IMR-90 (cell line): ENCODE measurements at places on chromosomes 2 and 18.

DNA sequence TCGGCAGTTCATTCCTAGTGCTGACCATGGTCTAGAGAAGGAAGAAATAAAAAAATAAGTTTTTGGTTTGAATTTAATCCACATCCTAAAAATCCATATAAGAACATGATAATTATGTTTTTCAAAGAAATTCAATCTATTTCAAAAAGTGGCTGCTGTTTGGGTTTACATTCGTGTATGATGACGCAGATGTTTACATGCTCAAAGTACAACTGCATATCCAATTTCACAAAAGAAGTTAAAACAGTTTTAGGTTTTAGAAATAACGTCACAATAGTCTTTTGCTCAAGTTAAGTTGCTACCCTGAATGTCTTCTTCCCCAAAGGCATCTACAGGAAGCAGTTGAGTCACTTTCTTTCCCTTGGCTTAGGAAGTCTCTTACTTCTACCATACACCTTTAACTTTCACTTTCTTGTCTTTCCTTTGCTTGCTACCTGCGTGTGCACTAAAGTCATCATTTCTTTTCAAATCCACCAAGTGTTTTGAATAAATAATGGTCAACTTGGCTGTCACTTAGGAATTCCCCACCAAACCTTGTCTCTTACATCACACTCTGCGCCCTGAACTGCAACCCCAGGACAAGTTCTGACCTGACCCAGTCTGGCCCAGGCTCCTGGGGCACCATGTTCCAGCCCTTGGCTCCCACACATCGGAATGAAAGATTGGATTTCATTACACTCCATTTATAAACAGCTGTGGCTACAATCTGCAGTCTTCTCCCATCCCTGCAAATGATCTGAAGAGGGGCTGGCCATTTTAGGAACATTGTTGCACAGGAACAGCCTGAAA, 28.4 kb downstream of the FAM237A start:
- no peak for DNase-seq

GRCh38 chr2:39523308-39524044, 86.4 kb upstream of the MAP4K3 start:
- peak; percentile 93 for DNase-seq

DNA sequence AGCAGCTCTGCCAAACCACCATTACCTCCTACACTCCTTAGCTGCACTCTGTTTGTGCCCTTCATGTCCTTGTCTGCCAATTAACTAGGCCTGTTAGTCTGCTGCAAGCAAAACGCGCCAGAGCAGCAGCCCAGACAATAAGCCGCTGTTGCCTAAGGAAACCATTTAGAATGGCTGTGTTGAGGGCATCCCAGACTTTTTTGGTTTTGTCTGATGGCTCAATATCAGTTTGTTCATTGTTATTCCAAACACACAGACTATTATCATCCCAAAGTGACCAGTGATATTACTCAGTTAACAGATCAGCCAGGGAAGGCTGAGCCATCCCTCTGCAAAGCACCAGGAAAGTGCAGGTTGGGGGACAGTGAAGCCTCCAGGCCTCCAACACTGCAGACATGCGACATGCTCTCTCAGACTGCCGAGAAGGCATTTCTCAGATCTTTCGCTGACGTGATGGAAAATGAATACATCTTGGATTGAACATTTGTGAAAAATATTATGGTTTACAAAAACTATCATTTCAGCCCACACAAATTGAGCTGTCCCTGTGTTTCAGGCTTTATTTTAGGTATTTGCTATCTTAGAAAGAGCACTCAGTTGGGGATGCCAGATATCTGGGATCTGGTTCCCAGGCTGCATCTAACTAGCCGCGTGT, 182.0 kb upstream of the HNRNPA3 start:
- DNase-seq = no peak

- no peak for DNase-seq
Measured at GRCh38 chr18:4107049-4107467, 348.0 kb downstream of the DLGAP1 start.

- no peak for DNase-seq
Measured at GRCh38 chr2:45344071-45344470, 267.0 kb downstream of the SRBD1 start.

GRCh38 chr2:11863103-11863502, 116.7 kb downstream of the LPIN1 start:
- no peak for DNase-seq

DNA sequence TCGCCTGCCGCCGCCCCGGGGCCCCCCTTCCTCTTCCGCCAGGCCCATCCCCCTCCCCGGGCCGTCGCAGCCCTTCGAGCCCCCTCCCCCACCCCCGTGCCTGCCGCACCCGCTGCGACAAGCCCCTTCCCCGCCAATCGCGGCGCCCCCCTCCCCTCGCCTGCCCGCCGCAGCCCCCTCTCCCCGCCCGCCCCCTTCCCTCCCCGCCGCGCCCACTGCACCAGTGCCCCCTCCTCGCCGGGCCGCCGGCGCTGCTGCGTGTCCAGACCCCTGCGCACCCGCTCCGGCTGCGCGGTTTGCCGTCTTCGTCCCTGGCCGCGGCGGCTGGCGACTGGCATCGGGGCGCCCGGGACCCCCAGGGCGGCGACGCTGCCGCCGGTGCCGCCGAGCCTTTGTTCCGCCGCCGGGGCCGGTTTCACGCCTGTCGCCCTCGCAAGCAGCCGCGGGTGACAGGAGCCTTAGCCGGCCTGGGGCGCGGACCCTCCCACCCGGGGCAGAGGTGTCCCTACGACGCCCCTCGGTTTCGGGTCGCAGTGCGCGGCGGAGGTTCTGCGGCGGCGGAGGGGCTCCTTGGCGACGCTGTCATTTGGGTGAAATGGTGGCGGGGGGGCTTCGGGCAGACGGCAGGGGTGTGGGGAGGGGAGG, 18.1 kb downstream of the GPC1 start:
- no peak for DNase-seq

DNA sequence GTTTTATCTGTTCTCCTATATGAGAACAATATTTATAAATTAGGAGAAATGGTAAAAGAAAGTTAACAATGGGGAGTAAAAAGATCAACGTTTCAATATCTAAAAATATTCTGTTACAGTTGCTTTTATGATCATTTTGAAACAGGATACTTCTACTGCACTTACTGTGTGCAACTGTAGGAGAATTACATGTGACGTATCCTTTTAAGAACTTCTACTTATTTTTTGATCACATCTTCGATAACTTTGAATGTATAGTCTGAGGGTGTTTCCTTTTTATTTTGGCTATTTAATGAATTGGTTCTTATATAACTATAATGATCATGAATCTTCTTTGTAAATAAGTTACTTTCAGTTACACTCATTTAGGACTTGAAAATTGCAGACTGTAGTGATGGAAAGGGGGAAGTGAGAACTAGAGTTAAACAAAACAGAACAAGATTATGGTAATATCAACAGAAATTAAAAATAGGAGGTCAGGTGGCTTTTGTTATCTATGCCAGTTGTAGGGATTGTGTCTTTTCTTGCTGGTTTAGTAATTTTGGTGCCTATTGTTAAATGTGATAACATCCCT, 109.9 kb downstream of the MSTN start:
- DNase-seq = no peak

DNA sequence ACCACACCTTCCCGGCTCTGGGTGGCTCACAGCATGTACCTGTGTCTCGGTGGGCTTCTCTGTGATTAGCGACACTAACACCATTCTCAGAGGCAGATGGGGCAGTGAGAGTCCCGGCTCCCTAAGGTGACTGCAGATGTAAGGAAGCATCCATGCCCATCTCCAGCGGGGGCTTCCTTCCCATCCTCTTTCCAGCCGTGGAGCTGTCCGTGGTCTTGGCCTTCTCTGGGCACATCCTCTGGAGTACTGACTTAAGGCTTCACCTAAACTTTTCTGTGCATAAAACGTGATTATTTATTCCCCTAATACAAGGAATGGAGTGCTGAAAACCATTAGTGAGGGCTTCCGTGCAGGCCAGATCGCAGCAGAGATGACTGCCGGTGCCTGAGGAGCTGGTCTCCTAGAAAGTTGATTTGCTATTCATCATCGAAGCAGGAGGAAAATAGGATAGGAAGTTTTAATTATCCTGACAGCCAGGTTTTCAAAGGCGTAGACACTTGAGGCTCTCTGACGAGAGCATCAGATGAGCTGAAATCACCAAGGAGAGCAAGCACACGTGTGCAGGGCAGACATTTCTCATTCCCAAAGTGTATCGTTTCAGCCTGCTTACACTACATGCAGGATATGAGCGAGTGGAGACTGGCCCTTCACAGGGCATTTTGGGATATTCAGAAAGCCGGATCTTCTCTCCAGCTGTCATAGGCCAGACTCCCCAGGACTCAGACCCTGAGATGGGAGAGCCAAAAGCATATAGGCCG, 186.1 kb upstream of the SALL3 start:
- no peak for DNase-seq

DNA sequence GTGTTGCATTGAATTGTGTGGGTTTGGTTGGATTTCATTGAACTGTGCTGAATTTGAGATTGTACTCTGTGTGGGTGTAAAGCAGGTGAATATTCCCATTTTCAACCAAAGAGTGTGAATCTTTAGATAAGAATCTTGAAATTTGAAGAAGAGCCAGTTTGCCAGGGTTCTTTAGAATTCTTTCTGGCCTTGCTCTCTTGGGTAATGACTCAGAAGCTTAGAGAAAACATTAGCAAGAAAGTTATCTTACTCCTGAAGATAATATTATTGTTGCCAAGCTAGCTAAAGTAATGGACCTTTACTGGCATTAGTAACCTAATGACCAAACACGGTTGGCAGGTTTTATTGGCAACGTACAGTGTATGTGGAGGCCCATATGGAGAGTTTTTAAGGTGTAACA, 46.4 kb upstream of the SIX3 start:
- no peak for DNase-seq

- no peak for DNase-seq
Measured at GRCh38 chr18:54386043-54386442, 28.3 kb downstream of the C18orf54 start.

DNA sequence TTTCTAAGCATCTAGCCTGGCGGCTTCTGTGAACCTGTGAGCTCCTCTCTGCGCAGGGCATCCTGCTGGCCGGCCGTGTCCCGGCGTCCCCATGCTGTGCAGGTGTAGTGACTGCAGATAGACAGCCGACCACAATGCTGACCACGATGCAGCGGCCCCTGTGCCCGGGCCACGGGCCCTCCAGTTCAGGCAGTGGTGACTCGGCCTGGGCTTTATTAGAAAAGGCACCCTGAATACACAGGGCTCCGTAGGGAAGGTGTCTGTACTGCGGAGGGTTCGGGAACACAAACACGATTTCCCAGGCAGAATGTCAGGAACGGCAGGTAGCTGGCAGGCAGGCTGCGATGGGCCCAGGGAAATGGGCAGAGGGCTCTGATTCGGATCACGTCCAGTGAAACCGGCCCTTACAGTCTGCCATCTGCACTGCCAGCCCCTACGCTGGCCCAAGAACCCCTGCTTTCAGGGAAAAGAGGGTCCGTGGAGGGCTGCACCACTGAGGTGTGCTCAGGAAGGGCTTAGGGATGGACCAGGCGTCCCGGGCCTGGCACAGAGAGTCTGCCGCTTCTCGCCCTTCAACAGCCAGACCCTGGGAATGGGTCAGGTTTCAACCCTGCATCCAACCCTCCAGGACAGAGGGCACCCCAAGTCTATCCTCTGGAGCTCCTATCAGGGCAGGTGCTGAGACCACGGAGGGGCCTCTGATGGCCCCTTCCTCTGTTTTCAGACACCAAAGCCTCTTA, 196.5 kb downstream of the HDAC4 start:
- no peak for DNase-seq

- DNase-seq = peak; percentile 67
Measured at GRCh38 chr2:74887445-74887951, 53.6 kb downstream of the HK2 start.

GRCh38 chr2:117058366-117058765, 756.1 kb upstream of the DDX18 start:
- DNase-seq = no peak

DNA sequence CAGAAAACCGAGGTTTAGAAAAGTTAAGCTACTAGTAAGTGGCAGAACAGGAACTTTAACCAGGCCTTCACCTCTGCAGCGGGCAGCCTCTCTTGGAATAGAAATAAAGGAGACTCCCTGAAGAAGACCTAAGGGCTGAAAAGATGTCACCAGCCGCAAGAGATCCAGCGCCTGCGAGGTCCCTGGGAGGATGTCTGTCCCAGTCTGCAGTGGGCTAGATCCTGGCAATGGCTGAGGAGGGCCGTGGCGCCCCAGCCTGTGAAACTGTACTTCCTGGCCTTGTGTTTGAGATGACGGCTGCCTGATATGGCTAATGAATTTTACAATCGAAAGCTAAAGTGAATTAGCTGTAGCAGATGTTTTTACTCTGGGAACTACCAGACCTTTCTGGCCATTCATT, 300.6 kb upstream of the SALL3 start:
- no peak for DNase-seq

GRCh38 chr18:13191779-13192178, 26.8 kb upstream of the LDLRAD4 start:
- no peak for DNase-seq
